ENCODE measurements at places on chromosomes 6 and 20. TPM values are rescaled to one million over a fixed set of nuclear protein-coding genes. Genes with fewer than 3 reads are reported as not detected.

RHAG gene
- 0.61 TPM for total RNA-seq

GRCh38 chr20:40806929-40807820 lies 118.1 kb upstream of the MAFB start:
- DNase-seq: peak; percentile 37

DNA sequence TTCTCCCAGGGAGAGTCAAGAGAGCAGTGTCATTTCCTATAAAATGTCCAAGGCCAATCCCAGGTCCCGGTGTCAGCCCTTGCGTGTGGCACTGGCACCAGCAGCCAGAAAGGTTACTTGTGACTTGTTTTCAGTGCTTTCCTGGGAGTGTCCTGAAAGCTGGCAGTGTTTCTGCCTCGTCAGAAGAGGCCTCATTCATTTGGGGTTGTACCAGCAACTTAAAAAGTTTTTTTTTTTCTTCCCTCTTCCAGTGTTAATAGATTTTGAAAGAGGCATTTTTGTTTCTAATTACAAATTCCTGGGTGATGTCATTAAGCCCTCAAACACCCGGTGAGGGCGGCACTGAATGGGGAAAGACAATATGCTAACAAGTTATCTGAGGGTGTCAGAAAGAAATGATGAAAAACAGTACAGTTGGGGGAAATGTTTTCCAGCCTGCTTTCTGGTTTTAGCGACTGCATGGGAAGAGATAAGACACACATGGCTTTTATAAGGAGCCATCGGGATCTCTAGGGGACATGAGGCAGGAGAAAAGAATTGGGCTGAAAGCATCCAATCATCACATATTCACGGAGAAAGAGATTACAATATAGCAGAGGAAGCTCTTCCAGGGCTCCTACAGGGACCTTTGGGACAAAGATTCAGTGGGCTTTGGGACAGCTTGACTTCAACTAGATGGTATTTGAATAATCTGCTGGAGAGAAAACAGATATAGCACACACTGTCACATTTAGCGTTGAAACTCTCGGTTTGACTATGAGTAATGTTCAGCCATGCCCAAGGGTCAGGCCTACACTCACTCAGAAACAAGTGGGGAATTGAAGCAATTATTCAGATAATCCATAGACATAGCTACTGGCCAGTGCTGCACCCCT lies 153.0 kb downstream of the BCAS1 start:
- DNase-seq: no peak

- no peak for DNase-seq
These were observed 84.3 kb downstream of the ATXN1 start for GRCh38 chr6:16676978-16677377.

GRCh38 chr6:147554281-147554680 lies 45.8 kb downstream of the SAMD5 start:
- DNase-seq: no peak

DNA sequence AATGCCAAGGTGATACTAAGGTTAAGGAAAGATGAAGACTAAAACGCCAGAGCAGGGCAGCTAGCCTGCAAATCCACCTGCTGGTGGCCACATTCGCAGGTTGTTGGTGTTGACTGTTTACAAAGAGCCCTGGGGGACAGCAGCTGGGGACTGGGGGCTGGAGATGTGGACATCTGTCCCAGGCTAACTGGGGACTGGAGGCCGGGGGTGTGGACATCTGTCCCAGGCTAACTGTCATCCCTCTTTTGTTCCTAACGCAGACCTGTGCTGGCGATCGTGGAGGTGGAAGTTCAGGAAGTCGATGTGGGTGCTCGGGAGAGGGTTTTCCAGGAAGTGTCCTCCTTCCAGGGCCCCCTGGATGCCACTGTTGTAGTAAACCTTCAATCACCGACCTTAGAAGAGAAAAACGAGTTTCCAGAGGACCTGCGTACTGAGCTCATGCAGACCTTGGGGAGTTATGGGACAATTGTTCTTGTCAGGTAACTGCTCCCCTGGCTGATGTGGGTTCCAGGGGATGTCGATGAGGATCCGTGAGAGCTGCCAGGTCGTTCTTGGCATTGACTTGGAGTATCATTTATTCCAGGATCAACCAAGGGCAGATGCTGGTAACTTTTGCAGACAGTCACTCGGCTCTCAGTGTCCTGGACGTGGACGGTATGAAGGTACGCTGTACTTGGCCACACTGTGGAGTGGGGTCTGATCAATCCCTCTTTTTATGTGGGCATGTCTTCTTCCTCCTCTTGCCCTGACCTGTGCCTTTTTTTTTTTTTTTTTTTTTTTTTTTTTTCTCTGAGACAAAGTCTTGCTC lies 87.0 kb downstream of the SERAC1 start:
- DNase-seq: no peak

- DNase-seq: no peak
These were observed 1287.0 kb upstream of the GJE1 start for GRCh38 chr6:140845701-140846100.

SCRT2 gene
- total RNA-seq: not detected

GRCh38 chr6:135540207-135540840 lies 42.8 kb upstream of the AHI1 start:
- DNase-seq: no peak

DNA sequence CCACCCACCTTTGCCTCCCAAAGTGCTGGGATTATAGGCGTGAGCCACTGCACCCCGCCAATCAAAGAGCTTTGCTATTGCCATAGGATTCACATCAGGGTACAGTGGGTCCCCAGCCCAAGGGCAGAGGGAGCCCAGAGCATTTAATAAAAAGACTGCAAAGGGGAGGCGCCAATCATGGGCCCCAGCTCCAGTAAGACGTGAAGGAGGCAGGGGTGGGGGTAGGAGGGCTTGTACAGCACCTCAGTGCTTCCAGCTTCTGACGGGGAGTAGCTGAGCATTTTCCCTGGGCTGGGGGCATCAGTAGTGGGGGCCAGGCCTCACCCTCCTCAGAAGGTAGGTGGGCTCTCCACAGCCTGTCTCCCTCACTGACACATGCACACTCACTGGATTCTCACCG lies 1.5 kb downstream of the ADA start:
- no peak for DNase-seq

RAD21L1 gene
- not detected for total RNA-seq

KCNB1 gene
- 2.2 TPM for total RNA-seq

DNA sequence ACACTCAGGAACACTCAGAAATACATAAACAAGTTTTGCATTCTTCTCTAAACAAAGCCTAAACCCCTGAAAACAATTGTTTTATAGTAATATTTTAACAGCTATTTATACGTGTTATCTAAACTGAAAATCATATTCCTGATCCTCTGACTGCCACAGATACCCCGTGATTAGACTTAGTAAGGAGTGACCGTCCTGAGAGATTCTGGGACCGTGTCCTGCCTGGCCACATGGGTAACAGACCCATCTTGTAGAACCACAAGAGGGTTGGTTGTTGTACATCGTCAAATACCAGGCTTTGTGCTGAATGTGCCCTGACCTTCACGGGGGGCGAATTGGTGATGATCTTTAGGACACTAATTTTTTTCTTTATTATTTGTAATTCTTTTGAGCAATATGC lies 214.4 kb downstream of the TMEM242 start:
- DNase-seq: no peak

BPIFB4 gene
- total RNA-seq: not detected

DNA sequence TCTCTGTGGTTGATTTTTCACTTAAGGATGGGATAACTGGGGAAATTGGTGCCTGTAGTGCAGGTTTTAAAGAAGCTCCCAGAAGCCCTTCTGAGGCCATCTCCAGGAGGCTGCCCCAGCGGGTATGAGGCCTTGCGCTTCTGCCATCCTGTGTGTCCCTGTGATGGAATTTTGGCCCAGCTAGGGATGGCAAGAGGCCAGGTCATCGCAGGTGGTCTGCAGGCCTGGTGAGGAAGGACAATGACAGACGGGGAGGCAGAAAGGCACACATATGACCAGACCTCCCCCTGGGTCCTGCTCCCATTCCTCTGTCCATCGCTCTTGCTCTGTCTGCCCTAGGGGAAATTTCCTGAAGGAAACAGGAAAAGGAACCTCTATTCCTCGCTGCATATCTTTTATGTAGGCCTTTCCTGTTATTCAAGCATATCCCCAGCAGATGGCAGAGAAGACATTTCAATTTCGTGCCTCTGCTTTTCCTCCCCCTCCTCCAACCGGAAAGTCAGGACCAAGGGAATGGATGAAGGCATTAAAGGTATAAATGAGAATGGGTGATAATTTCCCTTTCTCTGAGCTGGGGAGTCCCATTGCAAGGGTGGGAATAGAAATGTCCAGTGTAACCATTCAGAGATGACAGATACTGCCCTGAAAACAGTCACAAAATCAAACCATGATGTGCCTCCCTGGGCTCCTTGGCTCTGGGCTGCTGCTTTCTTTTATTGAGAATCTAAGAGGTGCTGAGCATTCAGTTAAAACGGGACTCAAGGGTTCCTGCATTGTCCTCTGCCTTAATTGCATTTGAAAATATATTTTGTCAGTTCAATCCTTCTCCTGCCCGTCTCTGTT lies 17.6 kb upstream of the HLA-F start:
- DNase-seq: no peak

ANGPT4 gene
- 1.0 TPM for total RNA-seq

MAN1A1 gene
- 98.6 TPM for total RNA-seq

DNA sequence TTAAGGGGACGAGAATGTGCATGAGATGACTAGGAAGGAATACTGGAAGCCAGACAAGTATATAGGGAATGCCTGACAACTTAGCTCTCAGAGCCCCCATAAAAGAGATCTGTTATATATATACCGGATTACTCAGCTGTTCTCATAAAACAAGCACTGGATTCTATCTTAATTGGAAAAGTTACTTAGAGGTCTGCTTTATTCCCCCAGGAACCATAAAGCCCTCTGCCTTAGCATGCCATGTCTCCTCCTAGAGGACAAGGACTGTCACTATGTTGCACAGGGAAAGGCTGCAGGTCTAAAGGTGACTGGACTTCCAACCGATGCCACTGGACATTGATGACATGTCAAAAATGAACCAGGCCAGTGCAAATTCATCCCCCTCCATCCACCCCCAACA lies 6.4 kb downstream of the EXOC2 start:
- DNase-seq: no peak

DNA sequence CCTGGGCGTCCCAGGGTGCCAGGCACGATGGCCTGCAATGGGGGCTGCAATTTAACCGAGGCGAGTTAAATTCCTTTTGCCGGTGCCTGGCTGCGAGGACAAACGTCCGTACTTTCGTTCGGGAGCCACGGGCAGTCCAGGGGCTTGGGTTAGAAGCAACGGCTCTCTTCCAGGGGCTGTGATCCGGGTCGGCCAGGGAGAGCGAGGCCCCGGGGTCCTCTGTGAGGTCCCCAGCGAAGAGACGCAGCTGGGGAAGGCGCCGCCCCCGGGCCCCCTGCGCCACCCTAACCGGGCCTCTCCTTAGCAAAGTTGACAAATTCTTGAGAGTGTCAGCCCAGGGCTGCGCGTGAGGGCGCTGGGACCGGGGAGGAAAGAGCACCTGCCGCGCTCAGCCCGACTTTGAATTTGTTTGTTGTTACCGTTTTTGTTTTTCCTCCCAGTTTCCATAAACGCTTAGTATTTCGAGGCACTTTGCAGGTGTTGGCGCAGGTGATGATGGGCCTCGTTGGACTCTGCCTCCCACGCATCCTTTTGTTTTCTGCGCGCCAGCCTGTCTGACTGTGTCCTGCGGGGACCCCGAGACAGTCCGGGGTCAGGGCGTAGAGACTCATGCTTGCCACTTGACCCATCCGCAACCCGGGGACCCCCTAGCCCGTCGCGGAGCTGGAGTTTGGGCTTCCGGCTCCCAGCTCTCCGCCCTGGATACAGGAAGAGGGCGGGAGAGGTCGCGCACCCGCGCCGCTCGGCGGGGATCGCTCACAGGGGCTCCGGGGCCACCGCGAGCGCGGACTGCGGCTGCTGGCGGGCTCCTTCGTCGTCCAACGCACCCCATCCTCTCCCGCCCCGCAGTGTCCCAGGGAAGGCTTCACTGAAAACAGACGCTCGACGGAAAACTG lies 5.8 kb downstream of the OLIG3 start:
- DNase-seq: peak; percentile 84

PDYN gene
- total RNA-seq: not detected

Data from upper lobe of left lung (tissue), 6 donors.